WERI-Rb-1 (cell line): ENCODE measurements at places on chromosomes 2 and 18.

- DNase-seq: peak; percentile 52
Measured at GRCh38 chr2:44055664-44056063, 59.9 kb upstream of the LRPPRC start.

DNA sequence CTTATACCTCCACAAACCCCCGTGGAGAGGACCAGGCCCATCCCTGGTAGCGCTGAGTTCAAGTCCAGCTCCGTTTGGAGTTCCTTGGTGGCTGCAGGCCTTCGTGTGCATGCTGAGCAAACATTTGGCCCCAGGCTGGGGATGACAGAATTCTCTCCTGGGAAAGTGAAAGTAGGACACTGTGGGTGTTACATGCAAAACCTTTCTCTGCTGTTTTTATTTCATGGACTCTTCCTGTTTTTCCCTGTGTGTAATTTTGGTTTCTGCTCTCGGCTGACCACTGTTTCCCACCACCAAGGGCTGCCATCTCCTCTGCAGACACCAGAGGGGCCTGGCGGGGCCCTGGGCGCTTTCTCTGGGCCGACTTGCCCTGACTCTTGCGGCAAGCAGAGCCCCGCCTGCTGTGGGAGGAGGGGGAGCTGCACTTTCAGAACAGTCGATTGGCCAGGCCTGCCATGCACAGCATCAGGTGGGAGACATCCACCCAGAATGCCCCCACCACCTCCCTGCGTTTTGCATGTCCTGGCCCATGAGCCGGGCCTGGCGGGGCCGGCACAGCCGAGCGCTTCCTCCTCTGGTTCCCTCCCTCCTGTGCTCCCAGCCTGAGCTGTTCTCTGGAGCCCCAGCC lies 102.4 kb downstream of the CABLES1 start:
- DNase-seq: no peak

DNA sequence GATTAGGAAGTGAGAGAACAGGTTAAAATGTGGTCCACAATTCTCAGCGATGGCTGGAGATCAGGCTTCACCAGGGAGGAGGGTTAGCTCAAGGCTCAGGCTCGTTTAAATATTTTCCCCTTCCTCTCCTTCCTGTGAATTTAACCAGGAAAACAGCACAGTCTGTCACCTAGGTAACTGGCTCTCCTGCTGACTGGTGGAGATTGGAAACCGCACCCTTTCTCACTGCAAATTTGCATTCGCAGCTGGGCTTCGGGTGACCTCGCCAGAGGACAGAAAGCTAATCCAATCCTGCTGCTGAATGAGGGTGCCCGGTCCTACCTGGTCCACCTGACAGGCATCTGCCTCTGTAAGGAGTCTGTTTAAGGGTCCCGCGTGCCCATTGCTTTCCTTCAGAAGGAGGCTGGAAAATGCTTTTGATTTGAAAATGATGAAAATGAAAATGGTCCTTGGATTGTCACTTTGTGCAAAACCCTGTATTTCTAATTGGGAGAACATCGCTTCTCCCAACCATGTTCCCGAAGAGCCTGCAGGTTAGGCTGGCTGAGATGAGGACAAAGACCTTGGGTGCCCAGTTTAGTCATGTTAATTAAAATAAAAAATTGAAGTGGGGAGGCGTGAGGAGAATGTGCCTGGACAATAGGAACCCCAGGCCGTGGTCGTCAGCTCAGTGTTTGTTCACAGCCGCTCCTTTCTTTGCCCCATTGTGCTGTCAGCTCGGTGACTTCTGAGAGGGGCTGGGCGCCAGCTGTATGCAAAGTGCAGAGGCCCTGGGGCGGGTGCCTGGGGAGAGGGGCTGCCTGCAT lies 43.4 kb upstream of the MTCL1 start:
- DNase-seq: peak; percentile 58

DNA sequence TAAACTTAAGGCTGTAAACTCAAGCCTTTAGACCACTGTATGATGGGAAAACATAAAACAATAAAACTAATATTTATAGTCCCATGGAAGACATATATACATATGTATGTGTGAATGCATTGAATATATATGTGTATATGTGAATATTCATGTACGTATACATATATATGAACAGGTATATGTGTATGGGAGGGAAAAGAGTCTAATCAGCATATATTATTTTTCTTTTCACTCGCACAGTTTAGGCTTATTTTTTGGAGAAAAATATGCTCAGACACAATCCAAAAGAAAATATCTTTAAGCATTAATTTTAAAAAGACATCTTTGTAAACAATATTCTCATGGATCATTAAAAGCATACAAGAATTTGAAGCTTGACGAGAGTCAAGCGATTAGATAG lies 22.7 kb downstream of the COL4A4 start:
- no peak for DNase-seq

- DNase-seq: no peak
Measured at GRCh38 chr18:79546781-79547272, 132.8 kb upstream of the CTDP1 start.

DNA sequence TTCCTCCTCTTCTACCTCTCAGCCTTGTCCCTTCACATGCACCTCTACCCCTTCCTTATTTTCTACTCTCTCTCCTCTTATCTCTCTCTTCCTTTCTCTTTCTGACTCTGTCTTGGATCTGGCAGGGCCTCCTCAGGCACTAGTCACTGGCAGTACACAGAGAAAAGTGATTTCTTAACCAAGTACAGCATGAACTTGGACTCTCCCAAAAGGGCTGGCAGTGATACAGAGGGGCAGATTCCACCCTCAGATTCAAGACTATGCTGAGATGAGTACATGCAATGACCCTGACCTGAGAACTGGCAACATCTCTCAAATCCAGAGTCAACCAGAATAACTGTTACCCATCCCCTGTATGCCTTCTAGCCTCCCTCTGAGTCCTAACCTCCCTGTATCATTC lies 4.3 kb downstream of the AOX1 start:
- DNase-seq: no peak
